Sigmoid colon (tissue), 7 donors: ENCODE measurements at places on chromosomes 6 and 20. TPM values are rescaled to one million over a fixed set of nuclear protein-coding genes. Genes with fewer than 3 reads are reported as not detected.

Gene ARMH2
- not detected for total RNA-seq

Gene KIAA0408
- 103 TPM for total RNA-seq

Gene NMBR
- total RNA-seq, result not detected

Gene CCN6
- not detected for total RNA-seq

GRCh38 chr6:134177753-134178160 lies 125.3 kb upstream of the SLC2A12 start:
- peaks cover 24% of the 10 kb centered on the region for H3K4me1 ChIP-seq
- peak overlapping the region; percentile 24 for H3K27ac ChIP-seq
- H3K36me3 ChIP-seq, result no peaks in the 10 kb centered on the region
- H3K4me3 ChIP-seq, result peak overlapping the region; percentile 31
- H3K27me3 ChIP-seq, result no peaks in the 10 kb centered on the region

DNA sequence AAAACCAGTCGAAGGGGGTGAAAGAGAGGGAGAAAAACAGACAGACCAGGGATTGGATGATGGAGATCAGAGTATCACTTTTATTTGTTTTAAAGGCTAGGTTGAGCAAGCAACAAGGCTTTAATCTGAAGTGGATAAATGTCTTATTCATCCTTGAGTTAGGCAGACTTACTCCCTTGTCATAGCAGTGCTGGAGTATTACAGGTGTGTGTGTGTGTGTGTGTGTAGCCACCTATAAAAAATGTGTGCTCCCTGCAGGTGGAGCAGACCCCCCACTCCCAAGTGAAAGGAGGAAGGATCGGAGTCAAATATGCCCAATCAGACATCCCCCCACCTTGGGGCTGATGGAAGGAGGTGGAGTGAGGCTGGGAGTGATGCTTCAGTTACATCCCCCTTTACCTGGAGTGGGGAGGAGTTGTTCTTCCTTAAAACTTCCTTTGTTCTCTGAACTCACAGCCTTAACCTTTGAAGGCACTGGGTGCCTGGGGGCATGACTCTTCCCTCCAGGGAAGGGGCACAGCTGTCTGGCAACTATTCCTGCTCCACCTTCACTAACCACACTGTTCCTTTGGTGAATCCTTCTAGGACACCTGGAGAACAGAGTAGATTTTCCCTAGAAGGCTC lies 27.3 kb downstream of the PTK7 start:
- H3K4me3 ChIP-seq, result no peak overlapping the region
- peak; percentile 7 for DNase-seq
- H3K4me1 ChIP-seq, result no peaks in the 10 kb centered on the region
- H3K36me3 ChIP-seq, result no peaks in the 10 kb centered on the region
- H3K27me3 ChIP-seq, result no peaks in the 10 kb centered on the region

DNA sequence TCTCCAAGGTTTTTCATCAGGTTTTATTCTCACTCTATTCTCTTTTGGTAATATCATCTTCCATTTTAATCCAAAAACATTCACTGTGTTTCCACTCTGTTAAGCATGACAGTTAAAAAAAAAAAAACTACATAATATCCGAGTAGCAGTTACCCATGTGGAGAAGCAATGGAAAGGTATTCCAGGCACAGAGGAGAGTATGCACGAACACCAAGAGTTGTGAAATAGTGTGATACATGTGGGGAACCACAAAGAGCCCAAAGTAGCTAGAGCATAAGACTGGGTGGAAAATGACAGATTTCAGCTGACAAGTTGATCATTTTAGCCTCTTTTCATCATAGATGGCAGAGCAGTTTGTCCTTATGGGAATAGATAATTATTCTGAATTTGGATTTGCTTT lies 19.9 kb upstream of the FBXL4 start:
- DNase-seq, result no peak
- H3K4me3 ChIP-seq, result no peak overlapping the region
- H3K27me3 ChIP-seq, result no peaks in the 10 kb centered on the region
- no peak overlapping the region for H3K27ac ChIP-seq
- no peaks in the 10 kb centered on the region for H3K36me3 ChIP-seq

DNA sequence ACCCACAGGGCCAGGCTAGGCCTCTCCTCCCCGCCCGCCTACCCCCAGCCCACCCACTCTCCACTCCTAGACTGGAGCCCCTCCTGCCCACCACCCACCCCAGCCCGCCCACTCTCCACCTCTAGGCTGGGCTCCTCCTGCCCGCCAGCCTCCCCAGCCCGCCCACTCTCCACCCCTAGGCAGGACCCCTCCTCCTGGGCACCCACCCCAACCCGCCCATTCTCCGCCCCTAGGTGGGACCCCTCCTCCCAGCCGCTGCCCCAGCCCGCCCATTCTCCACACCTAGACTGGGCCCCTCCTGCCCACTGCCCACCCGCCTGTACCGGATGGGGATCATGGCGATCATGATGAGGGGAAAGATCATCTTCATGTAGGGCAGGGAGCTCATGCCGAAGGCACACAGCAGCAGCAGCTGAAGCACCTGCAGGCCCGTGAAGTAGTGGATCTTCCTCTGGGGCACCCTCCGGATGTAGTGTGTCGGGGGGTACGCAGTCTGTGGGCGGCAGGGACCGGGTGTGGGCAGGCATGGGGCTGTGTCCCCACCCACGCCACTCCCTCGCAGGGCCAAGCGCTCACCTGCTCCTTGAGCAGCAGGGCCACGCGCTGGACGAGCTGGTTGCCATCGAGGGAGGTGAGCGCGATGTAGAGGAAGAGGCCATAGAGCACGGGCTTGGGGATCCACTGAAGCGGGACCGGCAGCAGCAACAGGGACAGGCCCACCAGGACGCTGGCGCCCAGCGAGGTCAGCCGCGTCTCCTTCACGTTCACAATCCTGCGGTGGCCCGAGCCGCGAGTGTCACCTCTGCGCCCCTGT lies 10.8 kb downstream of the SLC4A11 start:
- no peak for DNase-seq
- no peaks in the 10 kb centered on the region for H3K4me1 ChIP-seq
- H3K27ac ChIP-seq, result no peak overlapping the region
- no peak overlapping the region for H3K4me3 ChIP-seq

DNA sequence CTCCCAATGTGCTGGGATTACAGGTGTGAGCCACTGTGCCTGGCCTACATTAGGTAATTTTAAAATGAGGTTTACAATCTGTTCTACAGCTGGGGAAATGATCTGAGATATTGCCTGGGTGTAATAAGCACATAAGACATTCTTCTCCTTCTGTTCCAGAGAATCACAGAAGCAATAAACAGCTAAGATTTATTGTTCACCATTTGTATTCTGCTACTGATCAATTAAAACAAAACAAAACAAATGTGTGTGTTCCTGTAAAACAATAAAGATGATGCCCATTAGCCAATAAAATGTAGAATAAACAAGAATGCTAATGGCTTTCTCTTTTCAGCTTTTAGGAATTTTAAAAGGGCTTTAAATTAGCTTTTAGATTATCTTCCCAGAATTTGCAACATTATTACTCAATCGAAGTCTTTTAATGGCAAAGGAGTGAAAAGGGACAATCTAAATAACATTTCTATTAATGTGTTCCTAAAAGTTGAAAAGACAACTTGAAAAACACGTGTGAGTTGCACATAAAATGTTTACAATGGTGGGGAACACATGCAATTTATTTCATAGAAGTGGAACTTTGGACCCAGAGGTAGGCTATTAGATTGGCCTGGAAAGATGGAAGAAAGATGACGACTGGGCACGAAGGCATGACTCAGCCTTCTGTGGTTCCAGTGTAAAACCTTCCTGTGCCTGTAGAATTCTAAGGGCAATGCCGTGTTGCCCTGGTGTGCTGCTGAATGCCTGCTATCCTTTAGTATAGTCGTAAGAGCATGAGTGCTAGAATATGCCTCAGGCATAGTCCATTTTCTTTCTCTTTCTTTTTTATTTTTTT lies 29.0 kb upstream of the DEK start:
- H3K4me1 ChIP-seq, result no peaks in the 10 kb centered on the region
- DNase-seq, result no peak
- no peaks in the 10 kb centered on the region for H3K36me3 ChIP-seq
- H3K27me3 ChIP-seq, result no peaks in the 10 kb centered on the region

GRCh38 chr6:56096541-56096940 lies 150.8 kb downstream of the COL21A1 start:
- no peak for DNase-seq
- H3K4me1 ChIP-seq, result no peaks in the 10 kb centered on the region
- no peak overlapping the region for H3K27ac ChIP-seq
- H3K27me3 ChIP-seq, result no peaks in the 10 kb centered on the region
- no peak overlapping the region for H3K4me3 ChIP-seq

- no peaks in the 10 kb centered on the region for H3K36me3 ChIP-seq
- no peaks in the 10 kb centered on the region for H3K27me3 ChIP-seq
- H3K4me1 ChIP-seq, result no peaks in the 10 kb centered on the region
Measured at GRCh38 chr6:113512576-113512975, 344.6 kb upstream of the MARCKS start.

GRCh38 chr6:117960877-117961276 lies 53.8 kb downstream of the SLC35F1 start:
- H3K27me3 ChIP-seq, result no peaks in the 10 kb centered on the region
- H3K36me3 ChIP-seq, result no peaks in the 10 kb centered on the region
- no peak for DNase-seq
- no peak overlapping the region for H3K4me3 ChIP-seq
- no peaks in the 10 kb centered on the region for H3K4me1 ChIP-seq

DNA sequence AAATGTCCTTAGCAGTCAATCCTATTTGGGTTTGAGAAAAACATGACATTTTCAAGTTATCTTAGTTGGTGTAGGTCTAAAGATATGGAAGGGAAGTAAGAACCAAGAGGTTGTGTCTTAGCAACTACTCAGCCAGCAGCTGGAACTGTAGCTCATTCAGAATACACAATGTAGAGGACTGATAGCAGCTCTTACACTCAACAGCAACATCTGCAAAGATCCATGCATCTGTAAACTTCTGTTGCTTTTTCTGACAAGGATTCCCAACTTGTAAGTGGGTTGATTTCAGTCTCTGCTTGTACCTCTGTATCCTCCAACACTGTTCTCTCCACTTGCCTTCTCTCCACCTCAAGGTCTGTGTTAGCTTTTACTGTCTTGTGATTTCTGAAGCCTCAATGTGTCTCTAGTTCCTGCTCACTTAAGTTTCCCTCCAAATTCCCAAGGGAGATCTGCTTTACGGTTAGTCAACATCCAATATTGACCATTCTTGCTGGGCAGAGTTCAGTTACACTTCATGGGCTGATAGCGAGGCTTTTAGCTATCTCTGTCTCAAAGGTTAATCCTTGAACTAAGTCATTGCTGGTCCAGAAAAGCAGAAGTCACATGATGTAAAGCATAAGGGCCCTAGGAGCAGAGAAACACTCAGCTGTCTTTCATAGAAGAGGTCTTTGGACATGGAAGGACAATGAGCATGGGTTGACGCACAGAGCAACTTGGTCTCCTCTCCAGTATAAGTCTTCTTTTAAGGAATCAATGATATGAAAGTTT lies 71.6 kb upstream of the LGSN start:
- no peak overlapping the region for H3K27ac ChIP-seq
- no peak for DNase-seq
- no peak overlapping the region for H3K4me3 ChIP-seq
- no peaks in the 10 kb centered on the region for H3K27me3 ChIP-seq
- H3K36me3 ChIP-seq, result no peaks in the 10 kb centered on the region
- no peaks in the 10 kb centered on the region for H3K4me1 ChIP-seq

GRCh38 chr20:58659841-58660240 lies 8.8 kb downstream of the STX16 start:
- no peaks in the 10 kb centered on the region for H3K36me3 ChIP-seq
- H3K4me3 ChIP-seq, result no peak overlapping the region
- no peaks in the 10 kb centered on the region for H3K4me1 ChIP-seq
- DNase-seq, result no peak
- H3K27me3 ChIP-seq, result no peaks in the 10 kb centered on the region
- no peak overlapping the region for H3K27ac ChIP-seq

DNA sequence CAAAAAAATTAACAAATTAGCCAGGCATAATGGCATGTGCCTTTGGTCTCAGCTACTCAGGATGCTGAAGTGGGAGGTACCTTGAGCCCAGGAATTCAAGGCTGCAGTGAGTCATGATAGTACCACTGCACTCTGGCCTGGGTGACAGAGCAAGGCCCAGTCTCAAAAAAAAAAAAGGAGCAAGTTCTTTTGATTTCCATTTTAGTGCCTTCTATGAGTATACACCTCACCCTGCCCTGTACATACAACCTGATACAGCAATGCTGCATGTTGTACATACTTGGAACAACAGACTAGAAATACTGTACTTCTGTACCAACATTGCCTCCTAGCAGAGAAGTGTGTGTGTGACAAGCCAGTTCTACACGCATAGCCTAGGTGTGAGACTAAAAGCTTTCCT lies 97.3 kb upstream of the CARMIL1 start:
- H3K4me3 ChIP-seq, result no peak overlapping the region
- H3K4me1 ChIP-seq, result no peaks in the 10 kb centered on the region
- no peak for DNase-seq
- no peaks in the 10 kb centered on the region for H3K36me3 ChIP-seq
- H3K27me3 ChIP-seq, result no peaks in the 10 kb centered on the region

DNA sequence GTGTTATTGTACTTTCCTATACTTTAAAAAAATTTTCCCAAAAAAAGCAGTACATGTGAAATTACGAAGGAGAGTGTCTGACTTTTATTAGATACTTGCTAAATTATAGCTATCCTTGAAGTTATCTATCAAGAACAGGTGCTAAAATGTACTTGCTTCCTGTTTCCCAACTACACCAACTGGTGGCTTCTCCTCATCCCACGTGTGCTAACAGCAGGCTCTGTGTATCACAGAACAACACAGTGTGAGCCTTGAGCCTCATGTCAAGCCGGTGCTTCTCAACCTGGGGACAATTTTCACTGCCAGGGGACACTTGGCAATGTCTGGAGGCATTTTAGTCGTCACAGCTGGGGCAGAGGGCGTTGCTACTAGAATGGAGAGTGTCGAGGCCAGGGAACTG lies 36.2 kb upstream of the CDYL start:
- no peak for DNase-seq
- H3K27me3 ChIP-seq, result no peaks in the 10 kb centered on the region
- H3K4me1 ChIP-seq, result no peaks in the 10 kb centered on the region
- H3K4me3 ChIP-seq, result no peak overlapping the region

DNA sequence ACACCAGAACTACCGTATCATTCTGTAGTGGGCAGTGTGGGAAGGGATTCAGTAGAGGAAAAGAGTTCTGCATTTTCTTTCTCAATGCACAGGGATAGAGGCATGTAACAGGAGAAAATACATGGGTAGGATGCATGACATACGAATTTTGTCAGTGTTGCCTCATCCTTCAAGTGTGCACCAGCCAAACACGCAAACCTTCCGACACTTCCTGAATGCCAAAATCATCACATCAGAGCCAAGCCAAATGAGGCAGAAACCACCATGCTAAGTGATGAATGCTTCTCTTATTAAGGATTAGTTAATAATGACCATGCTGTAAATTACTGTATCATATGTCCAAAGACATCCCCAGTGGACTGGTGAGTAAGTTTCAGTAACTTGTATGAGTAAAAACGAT lies 27.3 kb downstream of the RAMACL start:
- no peak for DNase-seq
- H3K4me3 ChIP-seq, result no peak overlapping the region
- no peaks in the 10 kb centered on the region for H3K36me3 ChIP-seq
- H3K4me1 ChIP-seq, result peaks cover 15% of the 10 kb centered on the region
- no peaks in the 10 kb centered on the region for H3K27me3 ChIP-seq
- no peak overlapping the region for H3K27ac ChIP-seq
